Amniotic epithelial cell (primary cell): ENCODE measurements at places on chromosomes 6 and 20.

GRCh38 chr6:47669684-47670513 is 28.5 kb upstream of the ADGRF4 start:
- DNase-seq, result peak; percentile 96

- no peak for DNase-seq
These were observed 23.6 kb upstream of the SCAF8 start for GRCh38 chr6:154709621-154710020.

DNA sequence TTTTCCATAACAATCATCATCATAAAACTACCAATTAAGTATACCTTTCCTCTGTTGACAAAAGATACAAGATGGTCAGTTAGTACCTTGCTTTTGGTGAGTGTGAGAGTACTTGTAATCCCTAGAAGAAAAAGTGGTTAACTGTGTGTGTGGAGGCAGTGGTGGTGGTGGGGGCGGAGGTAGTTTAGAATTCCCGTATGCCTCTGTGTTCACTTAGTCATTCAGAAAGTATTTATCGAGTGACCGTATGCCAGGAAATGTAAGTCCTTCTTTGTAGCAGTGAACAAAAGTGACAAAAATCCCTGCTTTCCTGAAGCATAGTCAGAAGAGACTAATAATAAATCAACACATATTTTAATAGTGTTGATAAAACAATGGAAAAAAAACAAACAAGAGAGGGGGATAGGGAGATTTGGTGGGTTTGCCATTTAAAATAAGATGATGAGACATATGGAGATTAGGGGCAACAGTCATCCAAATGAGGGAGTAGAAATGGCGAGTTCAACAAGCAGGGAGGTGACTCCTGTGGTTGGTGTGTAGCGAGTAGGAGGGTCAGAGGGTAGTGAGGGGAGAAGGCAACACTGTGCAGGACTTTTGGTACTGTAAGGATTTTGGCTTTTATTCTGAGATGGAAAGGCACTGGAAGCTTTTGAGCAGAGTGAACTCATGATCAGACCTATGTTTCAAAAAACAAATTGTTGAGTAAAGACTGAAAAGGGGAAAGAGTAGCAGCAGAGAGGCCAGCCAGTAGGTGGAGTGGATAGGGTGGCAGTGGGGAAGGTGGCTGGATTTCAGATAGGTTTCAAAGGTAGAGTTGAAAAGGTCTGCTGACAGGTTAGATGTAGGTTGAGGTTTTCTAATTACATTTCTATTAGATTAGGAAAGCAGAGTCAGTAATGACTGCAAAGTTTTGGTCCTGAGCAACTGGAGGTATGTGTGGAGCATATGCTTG is 40.3 kb upstream of the SIM1 start:
- DNase-seq, result peak; percentile 76

GRCh38 chr20:52224920-52225319 is 33.3 kb upstream of the ZFP64 start:
- DNase-seq, result no peak

- peak; percentile 79 for DNase-seq
These were observed 101.8 kb downstream of the TNFAIP3 start for GRCh38 chr6:137968901-137969300.
